Cortex of kidney (tissue), 1 donor: ENCODE measurements at places on chromosomes 4 and X.

DNA sequence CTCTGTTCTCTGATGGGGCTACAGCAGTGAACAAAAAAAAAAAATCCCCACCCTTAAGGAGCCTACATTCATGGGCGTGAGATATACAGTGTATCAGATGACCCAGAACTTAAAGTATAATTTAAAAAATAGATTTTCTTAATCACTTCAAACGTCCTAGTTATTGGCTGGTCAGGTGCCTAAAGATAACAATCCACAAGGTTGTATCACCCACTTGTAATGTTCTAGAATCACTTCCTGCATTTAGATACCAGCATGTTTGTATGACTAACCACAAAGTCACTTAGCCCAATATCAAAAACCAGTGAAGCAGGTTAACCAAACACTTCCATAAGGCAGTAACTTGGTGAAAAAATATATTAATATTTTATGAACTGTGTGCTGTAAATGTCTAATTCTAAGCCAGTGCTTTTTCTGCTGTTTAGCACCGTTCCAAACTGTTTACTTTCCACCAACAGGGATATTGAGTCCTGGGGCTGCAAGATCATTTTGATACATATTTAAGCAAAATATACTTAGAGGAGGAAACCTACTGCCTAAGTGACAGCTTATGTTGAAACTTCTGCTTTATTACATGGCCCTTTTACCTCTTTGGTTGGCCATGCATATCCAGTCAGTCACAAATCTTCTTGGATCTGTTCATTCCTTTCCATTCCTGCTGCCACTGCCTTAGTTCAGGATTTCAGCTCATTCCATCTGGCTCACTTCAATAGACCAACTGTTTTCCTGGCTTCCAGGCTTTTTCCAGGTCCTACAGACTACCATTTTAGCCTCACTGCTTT, 43.3 kb downstream of the CD40LG start:
- DNase-seq: no peak

- DNase-seq: no peak
Observed at GRCh38 chr4:53863158-53863557, 201.2 kb downstream of the CHIC2 start.

- no peak for DNase-seq
Observed at GRCh38 chr4:56187688-56188087, 199.6 kb downstream of the AASDH start.

DNA sequence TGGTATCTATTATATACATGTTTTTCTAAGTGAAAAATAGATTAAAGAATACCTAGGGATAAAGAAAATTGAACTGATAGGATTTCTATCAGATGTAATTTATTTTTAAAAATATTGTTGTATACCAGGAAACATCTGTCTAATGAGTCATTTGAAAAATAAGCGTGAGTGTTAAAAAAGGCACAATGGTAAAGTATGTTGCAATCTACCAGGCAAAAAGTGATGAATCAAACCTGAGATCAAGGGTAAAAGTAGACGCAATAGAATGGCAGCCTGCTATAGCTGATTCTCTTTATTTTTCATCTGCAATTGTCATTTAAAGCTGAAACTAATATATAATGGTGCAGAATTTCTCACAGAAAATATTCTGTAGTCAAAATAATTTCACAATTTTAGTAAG, 1119.6 kb downstream of the PCDH18 start:
- DNase-seq: no peak

DNA sequence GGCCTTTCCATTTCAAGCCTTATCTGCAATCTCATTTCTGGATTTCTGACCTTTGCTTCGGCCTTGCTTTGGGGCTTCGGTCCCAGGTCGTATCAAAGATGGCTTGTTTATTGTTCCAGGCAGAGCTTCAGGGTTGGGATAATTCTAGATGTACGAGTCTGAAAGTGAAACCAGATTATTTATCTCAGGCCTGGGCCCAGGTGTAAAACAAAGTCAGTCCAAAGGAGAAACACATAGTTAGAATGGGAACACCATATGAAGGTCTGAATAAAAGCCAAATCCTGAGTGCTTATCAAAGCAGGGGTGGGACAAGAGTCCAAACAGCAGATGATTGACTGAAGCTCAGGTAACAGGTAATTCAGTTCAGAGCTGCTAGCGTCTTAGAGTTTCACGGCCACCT, 17.1 kb downstream of the PRIMPOL start:
- DNase-seq: no peak

- DNase-seq: no peak
Observed at GRCh38 chr4:141229408-141230101, 8.9 kb downstream of the ZNF330 start.

GRCh38 chr4:130422261-130422660, 1326.3 kb downstream of the C4orf33 start:
- no peak for DNase-seq
